ENCODE measurements at places on chromosomes 5 and 9.

DNA sequence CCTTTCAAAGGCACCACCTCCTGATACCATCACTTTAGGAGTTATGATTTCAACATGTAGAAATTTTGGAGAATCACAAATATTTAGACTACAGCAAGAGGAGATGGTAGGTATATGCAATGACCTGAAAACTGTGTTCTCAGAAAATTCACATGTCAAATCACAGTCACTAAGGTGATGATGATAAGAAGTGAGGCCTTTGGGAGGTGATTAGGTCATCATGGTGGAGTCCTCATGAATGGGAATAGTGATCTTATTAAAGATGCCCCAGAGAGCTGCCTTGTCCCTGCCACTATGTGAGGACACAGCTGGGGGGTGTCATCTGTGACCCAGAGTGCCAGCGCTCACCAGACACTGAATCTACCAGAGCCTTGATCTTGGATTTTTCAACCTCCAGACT, 513.5 kb upstream of the TUSC1 start:
- no peak for DNase-seq

DNA sequence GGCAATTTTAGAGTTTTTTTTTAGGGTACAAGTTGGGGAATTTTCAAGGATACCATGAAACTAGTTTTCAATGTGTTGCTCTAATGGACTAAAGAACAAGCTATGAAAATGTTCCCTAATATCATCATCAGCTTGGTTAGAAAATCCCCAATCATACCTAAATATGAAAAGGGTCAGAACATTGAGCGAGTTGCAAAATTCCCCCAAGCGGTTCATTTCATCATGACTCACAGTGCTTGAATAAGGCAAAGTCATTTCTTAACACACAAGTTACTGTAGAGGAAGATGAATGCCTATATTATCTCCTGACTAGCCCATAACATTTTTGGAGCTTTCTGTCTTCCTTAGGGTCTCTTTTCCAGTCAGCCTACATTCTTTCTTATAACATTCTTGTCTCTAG, 62.7 kb downstream of the ST8SIA4 start:
- no peak for DNase-seq

DNA sequence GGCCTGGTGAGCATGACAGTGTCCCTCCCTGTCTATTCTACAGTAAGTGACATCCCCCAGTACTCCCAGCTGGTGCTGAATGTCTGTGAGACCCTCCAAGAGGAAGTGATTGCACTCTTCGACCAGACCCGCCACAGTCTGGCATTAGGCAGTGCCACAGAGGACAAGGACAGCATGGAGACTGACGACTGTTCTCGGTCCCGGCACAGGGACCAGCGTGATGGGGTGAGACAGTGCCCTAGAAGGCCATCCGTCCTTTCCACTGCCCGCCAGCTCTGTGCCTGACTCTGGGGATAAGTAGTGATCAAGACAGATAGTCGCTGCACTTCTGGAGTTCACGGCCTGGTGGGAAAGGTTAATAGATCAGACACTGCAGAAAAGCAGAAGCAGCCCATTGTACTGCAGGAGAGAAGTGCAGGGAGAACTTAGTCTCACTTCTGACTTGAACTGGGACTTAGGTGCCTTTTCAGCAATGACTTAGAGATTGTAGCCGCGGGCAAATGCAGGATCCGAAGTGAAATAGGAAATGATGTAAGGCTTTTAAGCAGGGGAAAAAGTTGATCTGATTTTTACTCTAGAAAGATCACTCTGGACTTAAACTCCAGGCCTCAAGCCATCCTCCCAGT, 28.4 kb downstream of the SH3GLB2 start:
- DNase-seq, result no peak

GRCh38 chr5:39660020-39660419, 235.2 kb upstream of the DAB2 start:
- no peak for DNase-seq

DNA sequence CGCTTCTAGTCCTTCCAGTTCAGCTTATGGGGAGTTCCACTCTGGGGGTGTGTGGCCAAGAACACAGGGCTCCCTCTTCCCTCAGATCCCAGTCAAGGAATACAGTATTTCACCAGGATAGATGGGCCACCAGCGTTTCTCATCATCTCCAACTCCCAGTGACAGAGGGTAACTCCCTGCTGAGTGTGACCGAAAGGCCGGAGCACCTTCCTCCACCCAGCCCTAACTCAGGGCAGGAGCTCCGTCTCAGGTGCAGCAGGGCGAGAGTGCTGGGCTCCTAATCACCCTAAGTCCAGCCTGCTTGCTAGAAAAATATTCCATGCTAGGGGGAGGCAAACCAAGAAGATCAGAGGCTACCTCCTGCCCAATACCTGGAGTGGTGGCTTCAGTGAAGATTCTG, 102.6 kb downstream of the ADAMTS2 start:
- DNase-seq, result no peak

DNA sequence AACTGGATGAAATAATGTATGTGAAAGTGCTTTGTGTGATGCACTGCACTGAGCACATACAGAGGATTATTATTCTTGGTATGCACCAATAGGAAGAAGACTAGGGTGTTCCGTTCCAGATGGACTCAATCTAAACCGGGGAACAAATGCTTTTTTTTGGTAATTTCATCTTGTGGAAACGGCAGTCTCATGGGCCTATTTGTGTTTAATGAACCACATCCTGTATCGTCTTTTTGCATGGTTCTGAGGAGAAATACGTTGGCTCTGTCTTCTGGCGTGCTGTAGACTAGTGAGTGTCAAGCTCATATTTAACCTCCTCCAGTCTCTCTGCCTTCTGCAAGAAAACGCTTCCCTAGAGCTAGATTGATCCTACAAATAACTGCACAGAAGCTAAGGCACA, 30.0 kb downstream of the TRIM32 start:
- peak; percentile 20 for DNase-seq

DNA sequence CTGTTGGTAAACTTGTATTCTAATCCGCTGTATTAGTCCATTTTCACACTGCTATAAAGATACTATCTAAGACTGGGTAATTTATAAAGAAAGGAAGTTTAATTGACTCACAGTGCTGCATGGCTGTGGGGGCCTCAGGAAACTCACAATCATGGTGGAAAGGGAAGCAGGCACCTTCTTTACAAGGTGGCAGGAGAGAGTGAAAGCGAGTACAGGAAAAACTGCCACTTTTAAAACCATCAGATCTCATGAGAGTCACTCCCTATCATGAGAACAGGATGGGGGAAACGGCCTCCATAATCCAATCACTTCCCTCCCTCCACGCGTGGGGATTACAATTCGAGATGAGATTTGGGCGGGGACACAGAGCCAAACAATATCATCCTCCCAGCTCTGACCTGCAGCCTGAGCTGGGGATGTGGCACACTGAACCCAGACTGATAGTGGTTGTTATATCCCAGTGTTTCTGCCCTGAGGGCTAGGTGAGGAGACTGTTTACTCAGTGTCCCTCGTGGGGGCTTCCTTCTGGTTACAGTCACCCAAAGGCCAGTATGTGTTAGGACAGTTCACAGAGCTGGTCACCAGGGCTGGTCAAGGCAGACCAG, 488.3 kb downstream of the KDM4C start:
- DNase-seq, result no peak

DNA sequence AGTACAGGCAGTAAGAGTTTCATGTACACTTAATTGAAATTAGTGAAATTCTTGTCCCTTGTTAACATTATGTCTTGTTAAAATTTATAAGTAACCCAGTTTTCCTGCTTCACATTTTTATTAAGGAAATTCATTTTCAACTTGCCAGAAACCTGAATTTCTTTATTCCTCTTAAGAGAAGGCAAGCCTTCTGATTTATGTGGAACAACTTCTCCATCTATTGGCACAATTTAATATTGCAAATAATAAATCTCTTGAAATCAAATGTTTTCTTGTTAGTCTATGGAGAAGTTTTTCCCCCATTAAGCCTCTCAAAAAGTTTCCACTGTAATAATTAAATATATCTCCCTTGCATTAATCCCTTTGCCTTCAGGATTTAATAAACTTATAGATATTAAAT, 33.8 kb upstream of the ACO1 start:
- DNase-seq, result peak; percentile 86

DNA sequence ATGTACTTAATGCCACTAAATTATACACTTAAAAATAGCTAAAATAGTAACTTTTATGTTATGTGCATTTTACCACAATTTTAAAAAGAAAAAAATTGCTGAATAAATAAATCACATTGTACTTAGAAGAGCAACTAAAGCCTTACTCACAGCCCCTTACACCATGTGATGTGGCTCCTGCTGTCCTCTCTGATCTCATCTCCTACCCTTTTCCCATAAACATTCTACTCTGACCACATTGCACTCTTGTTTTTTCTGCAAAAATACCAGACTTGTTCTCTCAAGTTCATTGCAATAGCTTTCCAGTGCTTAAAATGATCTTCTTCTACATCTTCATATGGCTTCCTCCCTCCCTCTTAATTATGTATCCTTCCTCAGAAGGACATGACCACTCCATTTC, 268.4 kb downstream of the ELAVL2 start:
- no peak for DNase-seq

GRCh38 chr9:73595036-73595545, 443.4 kb downstream of the ANXA1 start:
- DNase-seq, result no peak

GRCh38 chr9:11319538-11319937, 706.7 kb upstream of the PTPRD start:
- DNase-seq, result peak; percentile 89

DNA sequence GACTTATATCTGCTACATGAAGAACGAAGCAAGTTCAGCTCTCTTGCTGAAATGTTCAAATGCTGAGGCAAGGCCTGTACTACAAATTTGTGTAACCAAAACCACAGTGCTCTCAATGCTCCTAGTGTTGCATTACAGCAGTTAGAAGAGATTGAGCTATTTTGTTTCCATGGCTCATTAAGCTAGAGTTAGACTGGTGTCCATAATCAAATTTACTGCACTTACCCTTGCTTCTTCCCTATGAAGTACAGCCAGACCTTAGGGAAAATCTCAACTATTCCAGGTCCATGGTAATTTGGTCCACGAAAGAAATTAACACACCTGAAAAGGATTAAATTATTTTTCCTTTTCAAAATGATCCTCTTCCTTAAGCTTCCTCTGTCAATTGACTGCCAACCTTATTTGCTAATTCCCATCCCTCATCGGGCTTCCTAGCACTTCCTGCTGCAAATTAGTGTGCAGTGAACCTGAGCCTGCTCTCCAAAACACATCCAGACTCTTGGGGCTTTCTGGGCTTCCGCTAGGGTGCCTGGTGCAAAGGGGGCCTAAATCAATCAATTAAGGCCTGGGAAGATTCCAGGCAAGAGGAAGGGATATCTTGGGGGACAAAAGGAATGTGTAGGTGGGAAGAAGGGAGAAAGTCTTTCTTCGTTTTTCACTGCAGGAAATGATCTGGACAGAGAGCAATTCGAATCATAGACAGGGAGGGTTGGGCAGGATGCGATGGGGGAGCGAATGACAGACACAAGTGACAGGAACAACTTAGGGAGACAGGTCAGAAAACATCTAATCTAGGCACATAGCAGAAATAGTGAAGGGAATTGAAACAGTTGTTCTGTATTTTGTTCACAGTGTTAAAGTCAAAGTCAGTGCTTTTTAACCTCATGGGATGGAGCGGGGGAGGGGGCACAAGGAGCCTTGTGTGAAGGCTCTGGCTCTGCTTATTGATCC, 542.4 kb downstream of the RAB3C start:
- DNase-seq, result no peak

GRCh38 chr5:153970496-153970895, 68.2 kb downstream of the FAM114A2 start:
- DNase-seq, result peak; percentile 29

- peak; percentile 30 for DNase-seq
Observed at GRCh38 chr9:4743131-4743875, 2.3 kb upstream of the AK3 start.

DNA sequence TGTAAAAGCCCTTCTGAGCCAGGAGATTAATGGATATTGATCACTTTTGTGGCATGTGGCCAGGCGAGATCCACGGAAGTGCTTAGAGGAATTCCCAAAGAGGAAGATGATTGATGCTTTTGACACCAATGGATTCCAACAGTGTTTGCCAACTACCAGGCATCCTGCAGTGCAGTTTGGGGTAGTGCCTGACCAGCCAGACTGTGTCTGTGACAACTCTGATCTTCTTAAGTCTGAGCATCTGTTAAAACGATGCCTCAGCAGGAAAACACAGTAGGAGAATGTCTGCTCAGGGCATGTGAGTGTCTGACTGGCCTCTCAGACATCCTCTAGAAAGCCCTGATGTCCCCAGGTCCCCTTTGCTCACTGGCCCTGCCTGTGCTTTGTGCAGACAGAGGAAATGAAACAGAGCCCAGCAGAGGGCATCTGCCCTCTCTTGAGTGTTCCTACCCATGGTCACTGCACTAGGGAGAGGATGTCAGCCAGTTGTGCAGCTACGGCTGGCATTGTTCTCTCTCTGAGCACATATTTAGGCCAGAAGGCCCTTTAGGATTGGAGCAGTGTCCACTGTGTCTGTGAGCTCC, 57.0 kb downstream of the TRPC7 start:
- peak; percentile 13 for DNase-seq

DNA sequence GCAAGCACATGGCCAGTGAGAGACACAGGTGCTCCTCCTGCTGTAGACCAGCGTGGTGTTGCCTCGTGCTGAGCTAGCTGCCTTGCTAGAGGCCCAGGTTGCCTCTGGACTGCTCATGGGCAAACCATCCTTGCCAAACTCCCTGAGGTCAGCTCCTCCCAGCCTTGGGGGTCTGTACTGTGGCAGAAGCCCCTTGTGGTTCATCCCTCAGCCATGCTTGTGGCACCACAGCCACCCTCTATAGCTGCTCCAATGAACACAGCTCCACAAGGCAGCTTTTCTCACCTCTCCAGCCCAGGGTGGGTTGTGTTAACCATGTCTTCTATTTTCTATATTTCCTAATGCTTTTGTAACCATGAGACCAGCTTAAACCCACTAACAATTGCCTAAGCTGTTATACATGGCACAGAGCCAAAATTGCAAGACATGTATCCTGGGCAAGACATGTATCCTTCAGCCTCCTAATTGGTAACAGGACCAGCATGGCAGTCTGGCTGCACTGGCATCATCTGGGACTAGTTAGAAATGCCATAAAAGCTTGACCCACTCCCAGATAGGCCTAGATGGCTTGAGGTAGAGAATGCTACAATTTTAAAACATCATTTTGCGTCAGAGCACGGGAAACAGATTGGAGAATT, 183.1 kb upstream of the S1PR3 start:
- no peak for DNase-seq

GRCh38 chr5:95791751-95792150, 30.8 kb downstream of the GLRX start:
- DNase-seq, result no peak

GRCh38 chr9:93065135-93065720, 6.7 kb downstream of the SUSD3 start:
- DNase-seq, result no peak

GRCh38 chr9:38229104-38229500, 160.1 kb upstream of the SHB start:
- no peak for DNase-seq

DNA sequence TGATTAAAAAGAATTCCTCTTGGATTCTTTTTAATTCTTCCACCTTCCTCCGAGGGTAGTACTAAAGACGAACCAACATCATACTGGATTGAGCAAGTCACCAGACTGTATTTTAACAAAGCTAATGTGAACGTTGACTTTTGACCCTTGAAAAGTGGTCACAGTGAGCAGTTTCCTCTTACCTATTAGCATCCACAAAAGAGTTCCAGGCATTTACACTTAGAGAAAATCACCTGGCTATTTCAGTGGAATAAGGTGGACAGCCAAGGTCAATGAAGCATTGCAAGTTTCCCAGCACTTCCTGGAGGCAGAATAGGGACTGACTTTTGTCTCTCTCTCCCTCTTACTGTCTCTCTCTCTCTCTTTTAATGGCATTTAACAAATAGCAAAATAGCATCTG, 145.1 kb upstream of the DAB2 start:
- DNase-seq, result no peak

GRCh38 chr9:69149321-69149807, 24.7 kb upstream of the TJP2 start:
- DNase-seq, result peak; percentile 3

GRCh38 chr5:116778651-116779280, 204.1 kb upstream of the SEMA6A start:
- no peak for DNase-seq
